ENCODE measurements at places on chromosomes 7 and 10. TPM values are rescaled to one million over a fixed set of nuclear protein-coding genes. Genes with fewer than 3 reads are reported as not detected.

SLC26A4 gene
- 0.77 TPM for total RNA-seq

LRRD1 gene
- not detected for total RNA-seq

DDC gene
- total RNA-seq = not detected

C1GALT1 gene
- total RNA-seq = 31.1 TPM

C10orf90 gene
- total RNA-seq = not detected

GNGT1 gene
- not detected for total RNA-seq

TNS3 gene
- 59.8 TPM for total RNA-seq

ASIC3 gene
- total RNA-seq = 0.69 TPM

LIPF gene
- total RNA-seq = not detected

FAM13C gene
- not detected for total RNA-seq

SHTN1 gene
- 36.5 TPM for total RNA-seq

SPDYE11 gene
- total RNA-seq = not detected

TMEM130 gene
- not detected for total RNA-seq

DNA sequence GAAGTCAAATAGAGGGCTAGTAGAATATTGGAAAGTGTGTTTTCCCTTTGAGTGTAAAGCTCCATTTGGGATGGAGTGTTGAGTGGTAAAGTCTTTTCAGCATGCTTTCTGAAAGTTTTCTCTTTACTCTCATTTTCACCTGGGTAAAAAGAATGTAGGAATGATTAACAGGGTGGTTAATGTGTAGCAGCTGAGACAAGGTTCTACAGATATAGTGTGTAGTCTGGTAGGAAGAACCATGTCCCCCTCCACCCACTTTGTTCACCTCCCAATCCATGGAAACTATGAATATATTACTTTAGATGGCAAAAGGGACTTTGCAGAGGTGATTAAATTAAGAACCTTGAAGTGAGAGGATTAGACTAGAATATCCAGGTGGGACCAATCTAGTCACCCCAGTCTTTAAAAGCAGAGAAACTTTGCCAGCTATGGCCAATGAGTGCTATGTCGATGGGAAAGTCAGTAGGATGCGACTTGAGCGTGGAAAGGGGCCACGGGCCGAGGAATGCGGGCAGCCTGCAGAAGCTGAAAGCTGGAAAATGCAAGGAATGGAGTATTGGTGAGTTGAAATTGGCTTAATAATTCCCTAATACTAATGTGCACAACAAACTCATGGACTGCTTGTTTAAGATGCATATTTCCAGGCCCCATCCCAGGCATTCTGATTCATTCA, 166.3 kb upstream of the AHR start:
- DNase-seq = no peak

DNA sequence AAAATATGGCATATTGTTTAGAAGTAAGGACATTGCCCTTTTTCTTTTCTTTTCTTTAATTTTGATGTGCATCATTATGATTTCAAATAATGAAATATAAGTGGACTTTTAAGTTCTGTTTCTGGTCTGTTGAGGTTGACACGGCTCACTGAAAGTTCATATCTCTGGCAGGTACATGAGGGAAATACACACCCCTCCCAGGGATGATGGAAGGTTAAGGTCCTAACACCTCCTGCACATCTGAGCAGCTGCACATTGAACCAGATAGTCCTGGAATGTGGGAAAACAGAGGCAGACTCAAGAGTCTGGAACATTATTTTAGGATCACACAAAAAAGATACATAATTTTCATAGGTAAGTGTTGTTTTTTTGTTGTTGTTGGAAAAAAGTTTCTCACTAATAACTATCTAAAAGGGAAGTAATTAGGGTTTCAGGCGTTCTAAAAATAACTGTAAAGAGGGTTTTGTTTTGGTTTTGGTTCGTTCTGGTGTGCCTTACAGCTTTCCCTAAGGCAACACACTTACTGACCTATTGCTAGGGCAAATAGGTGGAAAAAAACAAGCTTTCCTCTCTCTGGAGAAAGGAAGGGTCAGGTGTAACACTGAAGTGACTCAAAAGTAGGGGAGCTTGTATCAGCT, 201.2 kb upstream of the PRKCQ start:
- DNase-seq = no peak

GRCh38 chr7:143085109-143085508, 33.0 kb downstream of the OR6V1 start:
- DNase-seq = no peak

DNA sequence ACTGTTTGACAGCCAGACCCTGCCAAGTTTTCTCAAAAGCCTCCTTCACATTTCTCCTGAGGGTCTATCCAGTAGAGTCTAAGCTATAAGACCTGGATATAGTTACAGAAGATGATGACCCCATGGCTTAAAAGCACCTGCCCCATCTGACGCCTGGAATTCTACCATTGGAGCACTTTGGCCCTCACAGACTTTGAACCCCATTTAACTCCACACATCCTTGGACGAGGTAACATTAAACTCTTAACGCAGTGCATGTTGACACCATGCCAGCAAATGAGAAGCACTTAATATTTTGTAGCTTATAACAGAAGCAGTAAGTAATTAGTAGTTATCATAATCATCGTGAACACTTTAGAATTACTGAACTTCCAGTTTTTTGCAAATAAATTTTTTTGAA, 61.9 kb upstream of the SMNDC1 start:
- no peak for DNase-seq

DNA sequence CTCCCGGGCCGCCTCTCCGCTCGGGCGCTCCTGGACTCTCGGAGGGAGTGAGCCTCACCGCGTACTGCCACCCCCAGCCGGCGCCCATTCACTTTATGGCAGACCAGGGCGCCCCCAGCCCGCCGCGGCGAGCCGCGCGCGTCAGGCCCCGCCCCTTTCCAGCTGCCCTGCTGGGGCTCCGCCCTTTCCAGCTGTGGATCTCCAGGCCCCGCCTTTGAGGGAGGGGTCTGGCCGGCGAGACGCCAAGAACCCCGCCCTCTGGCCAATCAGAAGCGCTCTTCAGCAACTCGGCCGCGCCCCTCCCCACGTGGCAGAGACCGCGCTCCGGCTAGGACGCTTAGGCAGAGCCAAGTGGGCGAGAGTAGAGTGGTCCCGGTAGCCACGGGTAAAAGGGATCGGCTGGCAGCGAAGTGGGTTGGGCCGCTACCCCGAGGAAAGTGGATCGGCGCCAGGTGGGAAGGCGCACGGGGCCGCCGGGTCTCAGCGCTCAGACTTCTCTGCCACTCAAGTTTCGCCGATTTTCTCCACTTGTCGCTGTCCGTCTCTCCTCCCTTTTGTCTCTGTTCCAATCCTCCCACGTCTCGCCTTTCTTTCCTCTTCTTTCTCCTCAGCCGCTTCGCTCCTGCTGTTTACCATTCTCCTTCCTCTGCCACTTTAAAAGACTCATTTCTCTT, at the start of gene PITX3:
TSS of gene PITX3 (minus strand) at position 69 of the 674 bp plus-strand sequence. CDS start 9,432 bp downstream, outside the sequence.
- DNase-seq = peak; percentile 92

DNA sequence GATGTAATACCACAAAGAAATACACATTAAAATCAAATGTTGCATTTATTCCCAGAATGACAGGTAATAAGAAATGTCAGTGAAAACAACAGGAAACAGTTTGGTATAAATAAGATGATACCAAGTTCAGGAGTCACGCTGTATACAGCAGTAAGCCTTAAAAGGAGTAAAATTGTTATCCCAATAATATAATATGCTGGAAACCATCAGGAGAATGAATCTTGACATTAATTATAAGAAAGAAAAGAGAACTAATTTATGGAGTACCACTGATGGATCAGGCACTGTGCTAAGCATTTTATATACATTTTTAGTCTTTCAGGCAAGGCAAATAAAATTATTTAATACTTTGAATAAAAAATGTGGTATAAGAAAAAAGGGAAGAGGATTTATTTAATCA, 27.6 kb downstream of the PRKAR2B start:
- DNase-seq = no peak

DNA sequence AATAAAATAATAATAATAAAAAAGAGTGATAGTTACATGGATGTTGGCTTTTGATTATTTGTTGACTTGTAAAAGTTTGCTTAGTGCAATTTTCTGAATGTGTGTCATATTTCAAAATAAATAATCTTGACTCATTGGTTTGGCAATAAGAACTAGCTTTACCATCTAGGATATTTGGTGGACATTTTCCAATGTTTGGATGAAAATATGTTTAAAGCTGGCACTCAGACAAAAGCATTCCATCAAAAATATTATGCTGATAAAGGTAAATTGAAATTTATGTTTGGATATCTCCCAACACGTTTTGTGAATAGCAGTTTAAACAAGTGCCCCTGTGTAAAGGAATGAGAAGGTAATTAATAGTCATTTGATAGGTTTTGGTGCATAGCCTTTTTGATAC, 62.5 kb upstream of the KCNMA1 start:
- no peak for DNase-seq

- no peak for DNase-seq
These were observed 7.0 kb upstream of the PTPRE start for GRCh38 chr10:127899766-127900387.

GRCh38 chr7:131173145-131173890, 154.4 kb upstream of the MKLN1 start:
- no peak for DNase-seq

- DNase-seq = no peak
These were observed 22.1 kb downstream of the CFAP46 start for GRCh38 chr10:132920101-132920925.

DNA sequence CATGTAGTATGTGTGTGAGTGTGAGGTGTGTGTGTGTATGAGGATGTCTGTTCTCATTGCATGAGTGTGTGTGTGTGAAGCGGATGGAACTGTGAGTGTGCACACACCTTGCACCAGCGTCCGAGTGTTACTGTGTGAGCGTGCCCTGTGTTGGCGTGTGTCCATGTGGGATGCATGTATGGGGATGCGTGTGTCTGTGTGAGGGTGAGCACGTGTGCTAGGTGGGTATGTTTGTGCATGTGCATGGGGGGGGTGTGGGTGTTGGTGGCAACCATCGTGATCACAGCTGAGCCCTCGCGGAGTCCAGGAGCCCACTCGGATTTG, 6.4 kb downstream of the KNDC1 start:
- DNase-seq = no peak

DNA sequence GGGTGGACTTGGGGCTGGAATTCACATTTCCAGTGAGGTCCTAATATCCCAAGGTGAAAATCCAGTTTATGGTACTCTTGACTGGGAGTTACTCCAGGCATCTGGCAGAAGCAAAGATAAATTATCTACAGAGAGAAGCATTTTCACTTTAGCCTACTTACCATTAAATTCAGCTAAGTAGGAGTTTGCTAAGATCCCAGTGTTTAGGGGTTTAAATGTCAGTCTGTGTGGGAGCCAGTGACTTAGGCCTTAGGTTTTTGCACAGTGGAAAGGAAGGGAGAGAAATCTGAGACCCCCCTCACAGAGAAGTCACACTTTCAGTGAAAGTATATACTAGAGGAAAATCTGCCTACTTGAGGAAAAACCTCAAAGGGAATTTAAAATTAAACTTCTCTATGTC, 134.2 kb downstream of the IQUB start:
- no peak for DNase-seq

- no peak for DNase-seq
These were observed 288.2 kb downstream of the IPMK start for GRCh38 chr10:57979491-57979890.

GRCh38 chr10:33341637-33342036, 7.2 kb upstream of the NRP1 start:
- DNase-seq = peak; percentile 43

- DNase-seq = no peak
These were observed 7.7 kb downstream of the ACSM6 start for GRCh38 chr10:95201736-95202135.

GRCh38 chr7:26213807-26214515, 12.4 kb downstream of the CBX3 start:
- DNase-seq = no peak

GRCh38 chr7:24825931-24826661, 68.8 kb upstream of the GSDME start:
- peak; percentile 12 for DNase-seq

DNA sequence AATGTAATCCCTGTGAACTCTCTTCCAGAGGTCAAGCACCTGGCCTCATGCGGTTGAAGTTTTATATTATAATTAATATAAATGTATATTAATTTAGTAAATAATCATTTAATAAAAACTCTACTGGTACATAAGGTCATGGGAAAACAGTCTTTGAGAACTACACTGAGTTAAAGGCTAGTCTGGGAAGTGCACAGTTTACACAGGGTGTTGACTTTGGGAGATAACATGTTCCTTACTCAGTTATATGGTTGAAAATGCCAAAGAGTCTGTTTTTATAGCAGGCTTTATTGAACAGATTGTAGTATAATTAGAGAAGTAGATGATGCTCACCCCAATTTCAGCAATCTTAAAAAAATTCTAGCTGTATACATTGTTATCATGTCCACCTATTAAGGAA, 735.9 kb downstream of the GATA3 start:
- peak; percentile 11 for DNase-seq

- DNase-seq = no peak
These were observed 65.0 kb upstream of the EN2 start for GRCh38 chr7:155392726-155393570.

- DNase-seq = no peak
These were observed 62.5 kb upstream of the RAPGEF5 start for GRCh38 chr7:22419488-22419887.

DNA sequence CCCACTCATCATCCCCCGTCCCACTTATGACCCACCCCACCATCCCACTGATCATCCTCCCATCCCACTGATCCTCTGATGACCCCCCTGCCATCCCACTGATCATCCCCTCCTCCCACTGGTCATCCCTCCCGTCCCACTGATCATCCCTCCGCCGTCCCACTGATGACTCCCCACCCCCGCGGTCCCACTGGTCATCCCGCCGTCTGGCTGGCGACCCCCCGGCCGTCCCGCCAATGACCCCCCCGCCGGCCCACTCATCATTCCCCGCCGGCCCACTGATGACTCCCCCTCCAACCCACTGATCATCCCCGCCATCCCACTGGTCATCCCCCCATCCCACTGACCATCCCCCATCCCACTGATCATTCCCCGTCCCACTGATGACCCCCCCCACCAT, 161.1 kb downstream of the GRM8 start:
- no peak for DNase-seq

GRCh38 chr7:54858008-54858692, 99.1 kb upstream of the SEC61G start:
- peak; percentile 19 for DNase-seq

- DNase-seq = no peak
These were observed 164.1 kb downstream of the HECW1 start for GRCh38 chr7:43276547-43276946.

DNA sequence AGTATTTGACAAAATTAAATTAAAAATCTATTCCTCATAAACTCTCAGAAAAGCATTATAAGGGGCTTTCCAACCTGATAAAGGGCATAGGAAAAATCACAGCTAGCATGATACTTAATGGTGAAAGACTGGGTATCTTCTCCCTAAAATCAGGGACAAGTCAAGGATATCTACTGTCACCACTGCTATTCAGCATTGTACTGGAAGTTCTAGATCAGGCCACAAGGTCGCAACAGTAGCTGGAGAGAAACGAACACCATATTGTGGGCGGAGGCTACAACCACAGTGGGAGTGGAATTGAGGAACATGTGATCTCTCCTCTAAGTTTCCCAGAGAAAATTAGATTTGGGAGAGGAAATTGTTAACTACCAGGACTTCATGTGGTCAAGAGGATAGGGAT, 70.0 kb upstream of the NAMPT start:
- no peak for DNase-seq

- DNase-seq = no peak
These were observed 79.2 kb upstream of the KCTD7 start for GRCh38 chr7:66549466-66549865.

GRCh38 chr10:13883636-13884444, 297.1 kb downstream of the PRPF18 start:
- no peak for DNase-seq
